ENCODE measurements at places on chromosomes 7 and 10. TPM values are rescaled to one million over a fixed set of nuclear protein-coding genes. Genes with fewer than 3 reads are reported as not detected.

Gene PNLIPRP3
- total RNA-seq: 0.29 TPM

Gene SVOPL
- 0.15 TPM for total RNA-seq

Gene EGFR
- 61.9 TPM for total RNA-seq

Gene IDI2
- total RNA-seq: not detected

Gene ABCC2
- 2.1 TPM for total RNA-seq

Gene LRCH4
- 88.1 TPM for total RNA-seq

Gene METTL2B
- total RNA-seq: 23.6 TPM

Gene PNLIPRP2
- total RNA-seq: not detected

Gene CALHM3
- not detected for total RNA-seq

Gene KMT2C
- total RNA-seq: 112 TPM

Gene SERPINE1
- total RNA-seq: 6.2 TPM

Gene REPIN1
- 70.8 TPM for total RNA-seq

Gene NUTM2D
- 2.4 TPM for total RNA-seq

GRCh38 chr7:16604054-16604453 is 41.5 kb downstream of the ANKMY2 start:
- DNase-seq: no peak

- no peak for DNase-seq
Observed at GRCh38 chr10:63653747-63654146, 132.5 kb downstream of the REEP3 start.

GRCh38 chr10:92278996-92279696 is 11.7 kb downstream of the CPEB3 start:
- DNase-seq: no peak

DNA sequence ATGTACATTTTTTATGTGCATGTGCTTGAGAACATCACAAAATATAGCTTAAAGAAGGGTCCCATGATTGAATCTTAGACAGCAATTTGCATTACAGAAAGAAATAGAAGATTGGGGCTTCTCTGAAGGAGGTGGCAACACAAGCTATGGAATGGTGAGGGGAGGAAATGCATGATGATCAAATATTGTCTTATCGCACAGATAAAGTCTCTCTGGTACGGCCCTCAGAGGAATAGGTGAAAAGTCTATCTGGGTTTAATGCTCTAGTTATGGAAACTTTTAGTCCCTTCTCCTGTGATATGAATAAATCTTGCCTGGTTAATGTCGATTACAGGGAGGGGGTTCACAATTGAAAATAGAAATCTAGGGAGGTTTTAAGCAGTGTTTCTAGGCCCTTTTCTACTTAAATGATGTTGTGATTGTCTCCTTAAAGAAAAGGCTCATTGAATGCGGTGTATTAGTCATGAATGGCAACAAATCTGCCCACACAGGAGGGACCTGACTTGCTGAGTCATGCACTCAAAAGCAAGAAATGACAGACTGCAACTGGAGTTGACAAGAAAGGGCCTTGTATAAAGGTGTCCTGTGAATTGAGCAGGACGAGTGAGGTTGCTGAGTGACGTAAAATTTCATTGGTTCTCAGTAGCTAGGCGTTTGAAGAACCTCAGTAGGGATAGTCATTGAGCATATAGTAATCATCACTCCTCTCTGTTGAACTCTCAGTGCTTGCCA is 133.4 kb upstream of the CSTF2T start:
- DNase-seq: peak; percentile 19

GRCh38 chr10:61791216-61791615 is 110.3 kb upstream of the ARID5B start:
- no peak for DNase-seq

DNA sequence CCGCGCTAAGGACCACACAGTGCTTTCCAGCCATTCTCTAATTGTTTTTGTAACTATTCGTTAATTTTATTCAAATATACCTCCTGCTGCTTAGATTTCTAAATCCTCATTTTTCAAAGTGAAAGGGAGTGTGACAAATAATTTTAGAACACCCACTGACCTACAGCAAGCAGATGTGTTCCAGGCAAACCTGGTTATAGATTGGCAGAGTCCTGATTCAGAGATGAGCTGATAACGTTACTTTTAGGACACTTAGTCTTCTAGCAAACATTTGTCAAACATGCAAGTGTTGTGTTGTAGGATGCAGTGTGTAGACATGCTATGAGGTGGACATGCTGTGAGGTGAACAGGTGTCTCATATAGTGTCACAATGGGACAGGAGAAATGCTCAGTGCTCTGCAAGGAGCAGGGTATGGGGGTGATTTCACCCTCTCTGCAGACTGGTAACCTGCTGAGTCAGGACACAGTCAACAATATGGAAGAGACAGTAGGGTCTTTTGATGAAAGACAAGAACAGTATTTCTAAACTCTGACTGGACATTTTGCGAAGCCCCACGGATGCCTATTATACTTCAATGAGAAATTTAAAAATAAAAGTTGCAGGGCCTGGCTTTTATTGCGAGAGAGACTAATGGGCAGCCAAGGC is 92.2 kb upstream of the ANLN start:
- DNase-seq: no peak

- DNase-seq: no peak
Observed at GRCh38 chr7:75958802-75959543, 35.4 kb downstream of the TMEM120A start.

DNA sequence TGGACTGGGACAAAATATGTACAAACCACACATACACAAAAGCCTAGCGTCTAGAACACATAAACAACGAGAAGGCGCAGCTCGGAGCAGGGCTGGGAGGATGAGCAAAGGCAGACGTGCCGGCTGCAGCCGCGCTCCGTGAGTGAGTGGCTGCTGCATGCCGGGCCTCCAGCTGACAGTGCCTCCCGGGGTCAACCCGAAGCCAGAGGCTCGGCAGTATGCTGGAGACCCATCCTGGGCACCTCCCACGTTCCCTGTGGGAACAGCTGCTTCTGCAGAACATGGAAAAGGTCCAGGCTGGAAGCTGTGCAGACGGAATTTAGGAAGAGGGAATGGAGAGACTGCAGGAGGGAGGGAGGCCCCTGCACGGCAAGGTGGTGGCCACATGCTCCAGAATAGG is 3.6 kb upstream of the GPR146 start:
- DNase-seq: no peak

GRCh38 chr7:28169230-28169629 is 11.4 kb downstream of the JAZF1 start:
- DNase-seq: no peak

- DNase-seq: no peak
Observed at GRCh38 chr7:130329681-130330080, 14.9 kb upstream of the CPA5 start.

GRCh38 chr7:135685306-135686084 is 23.2 kb downstream of the STMP1 start:
- DNase-seq: no peak

DNA sequence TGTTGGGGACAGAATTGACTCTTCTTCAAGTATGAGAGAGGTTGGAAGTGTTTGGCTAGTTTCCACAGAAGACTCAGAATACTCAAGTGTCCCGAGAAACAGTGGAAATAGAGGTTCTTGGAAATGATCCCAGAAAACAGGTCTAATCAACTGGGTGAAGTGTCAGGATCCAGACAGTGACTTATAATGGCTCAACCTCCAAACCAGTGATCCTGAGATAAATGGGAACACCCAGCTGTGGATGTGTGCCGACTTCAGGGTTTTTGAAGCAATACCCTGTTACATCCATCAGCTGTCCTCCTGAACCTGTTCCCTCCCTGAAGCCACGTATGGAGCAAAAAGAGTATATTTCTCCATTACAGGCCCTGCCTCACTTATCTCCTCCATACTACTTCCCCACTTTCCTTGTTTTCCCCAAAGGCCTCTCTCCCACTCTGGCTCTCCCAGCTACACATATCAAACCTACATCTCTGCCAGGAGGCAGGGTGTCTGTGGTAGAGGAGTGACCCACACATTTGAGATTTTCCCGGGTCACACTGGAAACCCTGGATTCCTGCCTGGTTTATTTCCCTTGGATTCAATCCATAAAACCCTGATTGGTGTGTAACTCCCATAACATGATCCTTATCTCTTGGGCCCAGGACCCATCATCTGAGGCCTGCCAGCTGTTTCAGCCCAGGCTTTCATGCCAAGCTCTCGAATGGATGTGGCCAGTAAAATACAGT is 17.6 kb upstream of the ELOVL3 start:
- DNase-seq: no peak

GRCh38 chr7:158361326-158361946 is 226.2 kb downstream of the PTPRN2 start:
- peak; percentile 35 for DNase-seq

GRCh38 chr7:143850682-143851081 is 51.3 kb downstream of the TCAF1 start:
- no peak for DNase-seq

- no peak for DNase-seq
Observed at GRCh38 chr7:44801890-44802289, 5.4 kb downstream of the PPIA start.

GRCh38 chr7:1839701-1840100 is 169.6 kb downstream of the ELFN1 start:
- no peak for DNase-seq

GRCh38 chr7:40815022-40815421 is 680.2 kb downstream of the SUGCT start:
- no peak for DNase-seq

DNA sequence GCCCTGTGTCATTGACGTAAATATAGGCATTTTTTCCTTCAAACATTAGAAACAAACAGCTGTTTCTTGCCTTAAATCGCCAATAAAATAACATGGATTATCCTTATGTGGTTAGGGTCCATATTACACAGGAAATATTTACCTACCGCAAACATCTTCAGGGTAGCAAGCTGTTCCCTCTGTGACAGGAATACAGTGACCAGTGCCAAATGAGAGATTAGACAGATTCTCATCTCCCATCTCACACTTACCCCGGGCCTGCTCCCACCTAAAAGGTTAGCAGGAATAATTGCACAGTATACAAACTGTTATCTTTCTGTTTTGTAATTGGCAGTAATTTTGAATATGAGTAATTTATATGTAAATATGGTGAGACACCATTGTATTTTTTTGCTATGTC is 16.5 kb downstream of the MKI67 start:
- no peak for DNase-seq

GRCh38 chr7:50610521-50611277 is 45.5 kb upstream of the DDC start:
- no peak for DNase-seq

GRCh38 chr7:33624215-33624614 is 281.1 kb upstream of the BMPER start:
- DNase-seq: no peak

DNA sequence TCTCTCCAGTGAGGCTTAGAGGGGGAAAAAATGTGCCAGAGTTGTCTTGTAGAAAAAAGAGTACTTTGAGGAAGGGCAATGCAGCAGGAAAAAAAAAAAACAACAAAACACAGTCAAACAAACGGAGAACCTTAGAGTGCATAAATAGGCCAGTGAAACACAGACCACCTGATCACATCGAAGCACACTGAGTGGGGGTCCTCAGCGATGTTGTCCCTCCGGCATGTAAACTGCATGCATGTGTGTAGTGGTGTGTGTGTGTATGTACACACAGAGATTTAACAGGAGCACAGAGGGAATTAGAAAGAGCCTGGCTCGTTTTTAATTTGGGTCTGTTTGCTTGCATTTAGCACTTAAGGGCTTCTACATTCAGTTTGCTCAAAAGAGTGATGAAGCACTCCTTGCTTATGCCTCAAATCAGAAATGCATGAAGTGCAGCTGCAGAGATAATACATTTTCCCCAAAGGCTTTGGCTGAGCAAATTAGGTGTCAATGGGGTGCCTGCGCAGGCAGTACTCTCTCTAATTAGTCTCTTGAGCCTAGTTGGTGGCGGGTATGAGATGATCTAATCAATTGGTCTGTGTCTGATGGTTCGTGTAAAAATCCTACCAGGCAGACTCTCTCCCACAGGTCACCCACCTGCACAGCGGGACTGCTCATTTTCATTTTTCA is 62.7 kb upstream of the FZD1 start:
- DNase-seq: no peak

DNA sequence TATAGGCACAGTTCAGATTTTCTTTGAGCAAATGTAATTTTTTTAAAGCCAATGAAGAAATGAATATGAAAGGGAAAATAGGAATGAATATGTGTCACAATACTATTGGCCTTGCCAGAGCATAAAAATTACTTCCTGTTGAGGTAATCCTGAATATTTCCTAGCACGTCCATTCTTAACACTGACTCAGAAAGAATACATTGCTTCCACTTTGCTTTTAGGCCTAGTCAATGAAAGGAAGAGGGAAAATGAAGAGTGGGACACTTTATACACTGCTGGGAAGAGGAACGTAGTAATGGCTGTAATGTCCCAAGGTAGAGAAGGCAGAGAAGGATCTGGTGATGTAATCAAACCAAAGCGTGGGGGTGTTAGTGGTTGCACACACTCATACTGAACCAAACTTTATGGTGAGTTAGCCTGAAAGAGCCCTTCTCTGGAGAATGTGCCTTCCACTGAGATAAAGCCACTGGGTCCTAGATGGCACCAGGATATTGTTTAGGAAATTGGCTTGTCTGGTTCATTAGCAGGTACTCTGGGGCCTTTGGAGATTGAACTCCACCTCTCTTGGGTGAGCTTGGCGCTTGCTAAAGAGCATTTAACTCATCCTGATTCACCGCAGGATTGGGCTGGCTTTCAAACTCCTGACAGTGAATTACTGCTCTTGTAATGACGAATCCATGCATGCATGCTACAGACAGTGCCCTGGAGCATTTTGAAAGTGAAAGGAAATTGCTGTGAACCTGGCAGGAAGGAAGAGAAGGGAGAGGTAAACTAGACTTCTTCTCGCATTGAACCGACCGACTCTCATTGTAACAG is 254.9 kb downstream of the KIAA1217 start:
- DNase-seq: no peak

GRCh38 chr10:86242761-86243160 is 123.8 kb downstream of the GRID1 start:
- no peak for DNase-seq

GRCh38 chr7:69176841-69177240 is 421.4 kb upstream of the AUTS2 start:
- DNase-seq: no peak

Data from breast epithelium (tissue), 4 donors.